CD4-positive, CD25-positive, alpha-beta regulatory T cell (primary cell): ENCODE measurements at places on chromosomes 4 and X. TPM values are rescaled to one million over a fixed set of nuclear protein-coding genes. Genes with fewer than 3 reads are reported as not detected.
A peak's percentile ranks its signal among the peaks of the same experiment; 100 is the strongest.

DNA sequence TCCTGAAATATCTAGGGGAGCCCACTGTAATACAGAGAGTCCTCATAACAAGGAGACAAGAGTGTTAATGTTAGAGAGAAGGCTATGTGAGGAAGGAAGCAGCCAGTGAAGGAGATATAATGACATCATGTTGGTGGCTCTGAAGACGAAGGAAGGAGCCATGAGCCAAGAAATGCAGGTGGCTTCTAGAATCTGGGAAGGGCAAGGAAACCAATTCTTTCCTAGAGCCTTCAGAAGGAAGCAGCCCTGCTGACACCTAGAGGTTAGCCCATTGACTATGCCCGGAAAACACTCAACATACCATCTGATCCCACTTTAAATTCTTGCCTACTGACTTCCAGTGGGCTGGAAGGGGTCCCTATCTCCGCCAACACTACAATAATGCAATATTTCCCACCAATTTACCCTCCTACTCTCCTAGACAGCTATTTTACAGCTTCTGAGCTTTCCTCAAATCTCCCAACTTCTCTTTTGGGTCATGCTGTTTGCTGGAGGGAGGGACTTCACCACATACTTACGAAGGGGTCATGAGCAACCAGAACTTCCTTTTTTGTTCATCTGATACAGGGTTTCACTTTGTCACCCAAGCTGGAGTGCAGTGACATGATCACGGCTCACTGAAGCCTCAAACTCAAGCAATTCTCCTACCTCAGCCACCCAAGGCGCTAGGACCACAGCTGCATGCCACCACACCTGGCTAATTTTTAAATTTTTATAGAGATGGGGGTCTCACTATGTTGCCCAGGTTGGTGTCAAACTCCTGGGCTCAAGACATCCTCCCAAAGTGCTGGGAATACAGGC is 25.2 kb upstream of the G3BP2 start:
- peak; percentile 45 for DNase-seq

- DNase-seq = no peak
Measured at GRCh38 chr4:122588453-122589238, 32.2 kb downstream of the IL21 start.

GRCh38 chr4:40886931-40887763 is 137.4 kb downstream of the NSUN7 start:
- no peak for DNase-seq

DNA sequence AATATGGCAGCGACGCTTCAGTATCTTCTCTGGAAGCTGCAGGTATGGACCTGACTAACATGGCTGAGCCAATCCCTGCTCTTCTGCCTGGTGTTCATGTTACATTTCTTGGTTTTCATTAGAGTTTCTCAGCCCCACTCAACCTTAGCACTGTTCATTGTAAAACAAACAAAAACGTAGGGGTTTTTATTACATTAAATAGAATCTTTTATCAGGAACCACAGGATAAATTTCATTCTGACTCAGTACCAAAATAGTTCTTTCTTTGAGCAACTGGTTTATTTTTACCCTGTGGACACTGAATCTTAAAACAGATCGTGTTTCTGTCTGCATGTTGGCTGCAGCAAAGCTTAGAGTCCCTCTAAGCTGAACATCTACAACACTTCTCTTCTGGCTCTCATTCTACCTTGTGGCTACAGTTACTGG is 27.1 kb downstream of the FHIP1A start:
- DNase-seq = no peak

DNA sequence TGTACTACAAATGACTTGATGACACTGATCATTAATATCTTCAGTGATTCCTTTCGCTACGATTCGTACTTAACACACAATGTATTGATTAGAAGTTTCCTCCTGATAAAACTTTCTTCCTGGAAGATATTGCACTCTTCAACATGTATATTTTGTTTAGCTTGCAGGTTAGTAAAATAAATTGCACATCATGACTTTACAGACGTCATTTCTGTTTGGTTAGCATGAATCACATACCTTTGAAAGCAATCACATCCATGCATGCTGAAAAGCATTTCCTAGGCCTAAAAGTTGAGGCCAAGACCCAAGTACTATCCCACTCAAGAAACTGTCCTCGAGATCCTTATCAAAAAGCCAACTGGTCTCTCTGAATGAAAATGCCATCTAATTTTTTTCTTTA is 1841.0 kb upstream of the PCDH7 start:
- DNase-seq = no peak

GRCh38 chr4:4539481-4539880 is 2.4 kb downstream of the STX18 start:
- no peak for DNase-seq

The CXCL13 gene
- total RNA-seq = not detected

DNA sequence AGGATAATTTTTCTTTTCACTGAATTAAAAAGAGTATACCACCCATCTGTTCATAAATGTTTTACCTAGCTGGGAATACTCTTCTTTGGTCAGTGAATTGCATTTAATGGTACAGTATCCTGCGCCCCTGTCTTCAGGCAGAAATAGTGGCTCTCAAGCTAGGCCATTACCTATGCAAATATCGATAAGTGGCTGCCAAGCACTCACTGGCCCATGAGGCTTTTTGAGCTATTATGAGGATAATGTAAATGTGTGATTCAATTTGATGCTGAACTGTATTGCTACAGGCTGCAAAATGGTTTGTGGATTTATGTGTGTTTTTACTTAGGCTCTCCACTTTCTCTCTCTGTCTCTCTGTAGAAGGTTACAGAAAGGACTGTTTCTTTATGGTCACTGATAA is 30.1 kb upstream of the MTMR1 start:
- DNase-seq = no peak

GRCh38 chrX:74389016-74389722 is 32.1 kb upstream of the SLC16A2 start:
- DNase-seq = no peak

The GLRB gene
- total RNA-seq = not detected

DNA sequence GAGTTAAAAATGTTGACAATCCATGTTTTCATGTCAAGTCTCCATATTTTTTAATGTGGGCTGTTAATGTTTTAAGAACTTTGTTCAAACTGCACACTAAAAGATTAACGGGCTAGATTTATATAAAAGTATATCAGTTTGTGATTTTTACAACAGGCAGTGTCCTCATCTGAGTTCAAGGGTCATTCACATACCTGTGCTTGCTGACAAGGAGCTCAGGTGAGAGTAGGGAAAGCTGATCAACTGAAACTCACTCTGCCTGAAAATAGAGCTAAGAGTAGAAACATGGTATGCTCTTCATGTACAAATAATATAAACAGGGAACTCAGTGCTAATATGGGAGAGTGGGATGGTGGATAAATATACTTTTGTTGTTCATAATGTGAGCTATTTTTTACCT is 102.3 kb upstream of the DKK2 start:
- no peak for DNase-seq

The FAM149A gene
- 1.1 TPM for total RNA-seq

The GAGE12F gene
- total RNA-seq = not detected

DNA sequence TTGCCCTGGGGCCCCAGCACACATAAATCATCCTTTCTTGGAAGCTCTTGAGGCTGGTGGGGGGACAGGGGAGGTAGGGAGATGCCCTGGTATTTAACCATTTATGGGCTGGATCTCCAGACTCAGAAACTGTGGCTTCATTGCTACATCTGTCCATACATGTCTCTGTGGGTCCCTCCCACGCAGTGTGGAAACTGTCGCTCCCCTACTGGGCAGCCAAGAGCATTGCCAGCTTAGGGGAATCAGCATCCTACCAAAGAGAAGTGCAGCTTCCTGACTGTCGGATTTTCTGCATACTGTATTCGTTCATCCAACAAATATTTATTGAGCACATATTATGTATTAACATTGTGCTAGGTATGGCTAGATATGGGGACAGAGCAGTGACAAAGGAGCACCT is 3.7 kb downstream of the GRIPAP1 start:
- DNase-seq = no peak

- no peak for DNase-seq
Measured at GRCh38 chr4:39235696-39236095, 53.4 kb downstream of the WDR19 start.

GRCh38 chr4:75880278-75880677 is 22.0 kb downstream of the PPEF2 start:
- DNase-seq = no peak

GRCh38 chrX:44043496-44043895 is 70.3 kb upstream of the NDP start:
- no peak for DNase-seq

DNA sequence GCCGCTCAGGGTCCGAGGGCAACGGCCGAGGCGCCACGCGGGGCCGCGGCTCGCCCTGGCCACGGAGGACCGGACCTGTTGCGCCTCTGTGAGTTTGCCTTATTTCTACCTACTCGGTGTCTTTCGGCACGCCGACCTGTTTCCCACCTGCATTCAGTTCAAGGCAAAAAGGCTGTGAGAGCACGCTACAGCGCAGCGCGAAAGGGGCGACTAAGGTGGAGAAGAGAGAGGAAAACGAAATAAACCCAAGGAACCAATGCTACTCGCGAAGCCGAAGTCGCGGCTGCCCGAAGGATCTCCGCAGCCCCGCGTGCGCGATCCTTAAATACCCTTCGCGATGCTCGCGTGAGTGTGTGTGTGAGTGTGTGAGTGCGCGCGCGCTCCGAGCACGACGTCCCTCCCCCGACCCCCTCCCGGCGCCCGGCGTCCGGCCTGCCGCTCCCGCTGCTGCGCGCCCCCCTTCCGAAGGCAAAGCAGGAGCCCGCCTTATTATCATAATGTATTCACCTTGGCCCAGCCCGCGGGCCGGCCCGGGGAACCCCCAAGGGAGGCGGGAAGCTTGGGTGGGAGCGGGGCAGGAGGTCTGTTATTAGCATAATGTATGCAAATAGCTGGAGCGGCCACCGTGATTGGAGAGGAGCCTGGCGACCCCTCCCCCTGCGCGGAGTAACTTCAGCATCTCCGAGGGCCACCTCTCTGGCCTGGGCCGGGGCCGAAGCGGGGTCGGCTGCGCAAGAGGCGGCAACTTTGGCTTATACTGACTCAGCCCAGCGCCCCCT is at the start of gene COL25A1:
COL25A1 (minus strand) TSS at position 298 of the 779 bp plus-strand sequence.
- peak; percentile 27 for DNase-seq

GRCh38 chr4:139764182-139764581 is 98.6 kb downstream of the MGST2 start:
- DNase-seq = no peak

- DNase-seq = no peak
Measured at GRCh38 chr4:88028946-88029345, 21.5 kb downstream of the PKD2 start.

GRCh38 chrX:1595711-1596060 is 4.3 kb downstream of the AKAP17A start:
- no peak for DNase-seq

The ARX gene
- total RNA-seq = not detected

The MAGEA8 gene
- not detected for total RNA-seq

DNA sequence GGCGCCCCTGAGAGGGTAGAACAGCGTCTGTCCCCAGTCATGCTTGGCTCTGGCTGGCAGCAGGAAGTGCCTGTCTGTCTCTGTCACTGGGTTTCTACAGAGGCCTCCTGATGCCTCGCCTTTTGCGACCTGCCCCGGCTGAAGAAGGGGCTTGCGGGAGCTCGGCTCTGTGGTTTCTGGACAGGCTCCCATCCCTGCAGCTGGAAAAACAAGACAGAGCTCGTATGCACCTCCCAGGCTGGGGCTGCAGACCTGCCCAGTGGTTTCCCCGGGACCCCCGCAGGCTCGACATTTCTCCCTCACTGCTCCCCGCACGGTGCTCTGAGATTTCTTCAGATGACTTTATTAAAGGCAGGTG is 57.0 kb upstream of the SORCS2 start:
- DNase-seq = no peak

- DNase-seq = no peak
Measured at GRCh38 chr4:19417256-19417655, 834.4 kb upstream of the SLIT2 start.

GRCh38 chr4:118086344-118086743 is 52.1 kb downstream of the NDST3 start:
- no peak for DNase-seq

DNA sequence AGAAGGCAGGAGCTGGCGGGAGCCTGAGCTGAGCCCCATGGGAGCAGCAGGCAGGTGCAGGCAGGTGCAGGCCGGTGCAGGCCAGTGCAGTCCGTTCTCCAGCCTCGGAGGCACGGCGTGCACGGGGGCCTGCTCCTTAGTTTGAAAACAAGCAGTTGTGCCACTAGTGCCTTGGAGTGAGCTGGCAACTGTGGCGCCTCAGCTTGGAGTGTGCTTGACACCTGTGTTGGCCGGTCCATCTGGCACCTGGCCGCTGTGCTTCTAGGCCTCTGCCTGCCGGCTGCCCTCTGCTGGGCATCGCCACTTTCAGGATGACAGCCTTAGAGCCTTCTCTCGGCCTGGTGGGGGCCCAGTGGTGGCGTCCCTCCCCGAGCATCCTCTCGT is 47.9 kb downstream of the RGS12 start:
- DNase-seq = no peak

DNA sequence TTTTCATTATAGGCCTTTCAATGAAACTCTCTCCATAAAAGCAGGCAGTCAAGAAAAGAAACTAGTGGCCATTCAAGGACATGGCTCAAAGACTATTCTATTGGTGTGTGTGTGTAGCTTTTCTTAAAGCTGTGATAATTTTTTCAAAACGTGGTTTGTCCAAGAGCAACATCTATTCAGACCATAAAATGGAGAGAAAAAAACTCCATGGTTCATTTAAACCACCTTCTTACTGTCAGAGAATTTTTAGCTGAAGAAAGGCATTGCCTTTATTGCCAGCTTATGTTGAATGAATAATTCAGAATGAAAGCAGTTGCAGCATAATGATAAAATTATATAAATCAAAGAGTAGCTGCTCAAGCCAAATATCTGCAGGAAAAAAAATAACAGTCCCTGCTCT is 325.5 kb downstream of the PCDH18 start:
- DNase-seq = no peak

The ZNF711 gene
- 1.2 TPM for total RNA-seq

The APOO gene
- total RNA-seq = 13.5 TPM

The TMEM47 gene
- not detected for total RNA-seq

DNA sequence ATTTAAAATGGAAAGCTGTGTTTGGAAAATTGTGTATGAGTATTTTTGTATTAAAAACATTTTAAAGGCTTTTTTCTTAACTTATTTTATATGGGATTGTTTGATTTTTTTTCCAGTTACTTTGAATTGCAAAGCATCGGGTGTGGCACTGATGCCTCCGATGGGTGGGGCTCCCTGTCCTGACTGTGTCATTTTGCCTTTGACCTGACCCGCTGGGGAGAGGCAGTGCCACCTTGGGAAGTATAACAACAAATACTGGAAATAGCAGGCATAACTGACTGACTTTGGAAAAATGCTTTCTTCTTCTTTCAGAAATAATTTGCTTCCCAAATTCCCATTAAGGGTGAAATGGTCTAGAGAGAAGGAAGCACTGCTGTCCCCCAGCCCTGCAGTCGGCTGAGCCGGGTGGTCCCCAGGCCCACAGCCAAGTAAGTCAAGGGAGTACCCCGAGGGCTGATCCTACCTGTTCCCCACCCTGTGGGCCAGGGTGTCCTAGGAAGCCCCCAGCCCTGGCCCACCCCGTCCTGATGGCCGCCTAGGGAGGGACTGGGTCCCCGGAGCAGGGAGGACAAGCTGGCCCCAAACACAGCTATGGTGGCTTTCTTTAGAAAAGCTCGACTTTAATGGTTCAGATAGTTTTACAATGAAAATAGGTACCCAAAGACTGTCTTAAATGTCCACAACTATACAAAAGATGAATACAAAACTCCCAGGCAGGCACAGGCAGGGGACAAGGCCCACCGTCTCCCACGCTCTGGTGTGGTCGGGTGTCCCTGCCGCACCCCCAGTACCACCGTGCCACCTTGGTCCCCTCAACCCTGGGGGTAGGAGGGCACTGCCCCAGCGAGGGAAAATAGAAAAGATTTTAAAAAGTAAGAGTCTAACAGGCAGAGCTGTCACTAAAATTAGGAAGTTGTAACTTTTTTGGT is 26.4 kb downstream of the NELFA start:
- no peak for DNase-seq
